Mucosa of gallbladder (tissue), 1 donor: ENCODE measurements at places on chromosomes 2 and 18.
A peak's percentile ranks its signal among the peaks of the same experiment; 100 is the strongest.

DNA sequence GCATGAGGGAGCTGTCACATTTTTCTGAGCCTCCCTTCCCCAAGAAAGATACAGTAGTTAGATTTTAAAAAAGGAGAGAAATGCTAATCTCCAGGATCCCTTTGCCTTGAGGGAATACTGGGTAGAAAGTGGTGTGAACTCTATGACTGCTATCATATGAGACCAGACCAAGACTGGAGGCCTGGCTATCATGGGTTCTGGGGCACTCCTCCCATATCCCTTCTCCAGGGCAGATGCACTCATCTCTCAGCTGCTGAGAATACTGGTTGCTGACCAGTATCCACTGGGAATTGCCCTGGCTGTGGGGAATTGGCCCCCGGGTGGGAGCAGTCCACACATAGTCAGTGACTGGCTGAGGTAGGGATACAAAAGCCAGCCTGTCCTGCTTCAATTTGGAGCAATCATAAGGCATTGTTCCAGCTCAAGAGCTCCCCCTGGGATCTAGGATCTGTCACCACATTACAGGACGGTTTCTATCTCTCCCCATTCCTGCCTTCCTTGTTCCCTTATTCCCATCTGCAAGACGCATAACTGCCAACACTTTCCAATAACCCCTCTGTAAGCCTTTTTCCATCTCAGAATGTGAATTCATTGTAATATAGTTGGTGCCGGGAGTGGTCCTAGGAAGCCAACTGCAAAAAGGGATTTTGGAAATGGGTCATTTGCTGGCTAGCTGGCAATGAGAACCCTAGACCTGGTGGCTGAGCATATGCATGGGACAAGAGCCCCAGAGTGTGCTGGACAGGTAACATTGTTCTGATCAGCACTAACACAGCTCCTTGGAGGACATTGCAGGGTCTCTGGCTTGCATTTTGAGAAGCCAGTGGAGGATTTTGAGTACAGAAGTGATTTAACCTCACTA is 35.4 kb upstream of the REEP1 start:
- DNase-seq: peak; percentile 54

DNA sequence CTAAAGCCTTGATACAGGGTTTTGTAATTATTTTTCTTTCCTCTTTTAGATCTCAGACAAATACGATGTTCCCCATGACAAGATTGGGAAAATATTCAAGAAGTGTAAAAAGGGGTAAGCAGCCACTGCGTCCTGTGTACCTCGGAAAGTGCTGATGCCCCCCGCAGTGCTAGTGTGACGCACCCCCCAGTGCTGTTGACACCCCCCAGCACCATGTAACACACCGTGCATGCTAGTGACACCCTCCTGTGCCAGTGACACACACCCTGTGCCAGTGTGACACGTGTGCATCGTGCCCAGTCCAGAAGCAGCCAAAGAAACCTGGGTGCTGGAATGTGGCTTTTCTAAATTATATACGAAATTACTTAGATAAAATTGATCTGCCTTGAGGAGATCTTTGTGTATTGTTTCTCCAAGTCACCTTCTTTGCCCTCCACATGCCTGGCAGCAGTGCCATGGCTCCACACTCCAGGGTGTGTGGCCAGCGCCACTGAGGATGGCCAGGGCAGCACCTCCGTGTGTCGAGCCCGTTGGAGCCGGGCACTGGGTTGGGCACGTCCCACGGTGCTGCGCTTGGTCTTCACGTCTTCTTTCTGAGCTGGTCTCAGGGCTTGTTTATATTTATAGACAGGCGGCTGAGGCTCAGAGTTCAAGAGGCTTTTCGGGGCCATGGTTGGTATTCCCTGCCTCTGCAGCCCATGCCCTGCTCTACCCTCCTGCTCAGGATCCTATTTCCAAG is 44.3 kb upstream of the KLF11 start:
- DNase-seq: no peak

DNA sequence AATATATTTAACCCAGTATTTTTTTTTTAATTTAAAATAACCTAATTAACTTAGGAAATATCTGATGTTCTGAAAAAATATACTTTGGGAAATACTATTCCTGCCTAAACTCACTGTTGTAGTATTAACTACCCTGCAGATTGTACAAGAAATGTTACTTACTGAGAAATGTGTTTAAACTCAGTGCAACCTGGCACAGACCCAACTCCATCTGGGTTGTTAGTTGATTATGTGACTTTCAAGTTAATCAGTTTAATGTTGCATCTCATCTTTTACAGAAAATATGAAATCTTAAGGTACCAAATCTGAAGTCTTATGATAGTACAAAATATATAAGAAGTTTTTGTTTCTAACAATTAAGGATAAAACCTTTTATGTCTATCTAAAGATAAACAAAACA is 27.3 kb downstream of the VAPA start:
- no peak for DNase-seq

DNA sequence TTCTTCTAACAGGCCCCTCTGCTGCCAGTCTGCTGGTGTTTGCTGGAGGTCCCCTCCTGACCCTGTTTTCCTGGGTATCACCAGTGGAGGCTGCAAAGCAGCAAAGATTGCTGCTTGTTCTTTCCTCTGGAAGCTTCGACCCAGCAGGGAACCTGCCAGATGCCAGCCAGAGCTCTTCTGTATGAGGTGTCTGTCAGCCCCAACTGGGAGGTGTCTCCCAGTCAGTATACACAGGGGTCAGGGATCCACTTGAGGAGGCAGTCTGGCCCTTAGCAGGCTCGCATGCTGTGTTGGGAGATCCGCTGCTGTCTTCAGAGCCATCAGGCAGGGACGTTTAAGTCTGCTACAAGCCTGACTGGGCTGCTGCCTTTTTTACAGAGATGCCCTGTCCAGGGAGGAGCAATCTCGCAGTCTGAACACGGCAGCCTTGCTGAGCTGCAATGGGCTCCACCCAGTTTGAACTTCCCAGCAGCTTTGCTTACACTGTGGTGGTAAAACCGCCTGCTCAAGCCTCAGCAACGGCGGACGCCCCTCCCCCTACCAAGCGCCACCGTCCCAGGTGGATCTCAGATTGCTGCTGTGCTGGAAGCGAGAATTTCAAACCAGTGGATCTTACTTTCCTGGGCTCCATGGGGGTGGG is 29.9 kb downstream of the CHCHD5 start:
- DNase-seq: no peak

- no peak for DNase-seq
These were observed 57.4 kb downstream of the CCBE1 start for GRCh38 chr18:59639821-59640220.

GRCh38 chr18:3649633-3650426 is 199.9 kb downstream of the TGIF1 start:
- DNase-seq: no peak

DNA sequence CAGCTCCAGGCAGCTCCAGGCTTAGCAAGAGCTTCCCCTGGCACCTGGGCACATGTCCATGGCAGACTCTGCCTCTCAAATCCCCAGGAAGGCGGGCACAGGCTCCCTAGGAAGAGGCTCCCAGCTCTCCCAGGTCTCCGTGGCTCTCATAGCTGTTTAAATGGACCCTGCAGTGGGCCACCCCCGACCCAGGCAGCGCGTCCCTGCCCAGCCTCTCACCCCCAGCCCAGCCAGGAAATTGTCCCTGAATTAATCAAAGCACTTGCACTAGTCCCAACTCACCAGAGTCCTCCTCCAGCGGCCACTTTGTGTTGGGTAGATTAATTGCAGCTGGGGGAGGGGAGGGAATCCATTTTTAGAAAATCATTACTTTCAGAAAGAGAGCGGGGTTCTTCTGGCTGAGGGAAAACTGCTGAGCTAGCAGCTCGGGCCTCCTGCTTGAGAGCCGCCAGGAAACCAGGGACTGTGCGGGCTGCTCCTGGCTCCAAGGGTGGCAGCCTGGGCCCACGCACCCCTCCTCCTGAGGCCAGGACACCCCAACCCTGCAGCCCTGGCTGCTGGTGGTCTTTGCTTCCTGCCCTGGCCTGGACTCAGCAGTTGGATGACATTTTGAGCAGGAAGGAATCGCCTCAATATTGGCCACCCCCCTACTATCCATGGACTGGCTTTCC is 36.0 kb downstream of the SMAD7 start:
- DNase-seq: no peak

DNA sequence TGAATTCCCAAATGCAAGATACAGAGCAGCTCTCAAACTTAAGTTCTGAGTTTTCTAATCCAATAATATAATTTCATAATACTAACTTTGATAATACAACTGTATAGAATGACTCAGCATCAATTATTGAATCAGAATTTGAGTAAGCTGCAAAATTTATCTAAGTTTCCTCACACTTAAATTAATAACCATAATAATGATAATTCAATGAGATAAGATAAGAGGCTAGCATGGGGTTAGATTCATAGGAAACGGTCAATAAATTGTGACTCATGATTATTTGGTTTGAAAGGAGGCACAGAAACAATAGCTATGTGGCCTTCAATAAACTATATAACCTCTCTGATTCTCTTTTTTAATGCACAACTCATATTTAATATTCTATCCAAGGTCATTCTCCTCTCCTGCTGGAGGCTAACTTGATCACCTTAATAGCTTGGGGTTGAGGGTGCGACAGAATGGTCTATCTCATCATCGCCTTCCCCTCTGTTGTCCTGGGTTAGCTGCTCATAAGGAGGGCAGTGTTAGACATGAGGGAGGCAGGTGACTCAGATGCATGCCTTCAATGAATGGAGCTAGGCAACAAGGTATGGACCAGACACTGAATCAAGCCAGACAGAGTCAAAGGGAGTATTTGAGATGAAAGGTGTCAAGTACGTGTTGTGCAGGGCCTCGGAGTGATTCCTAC is 36.2 kb upstream of the BMP10 start:
- DNase-seq: peak; percentile 32

GRCh38 chr2:48126162-48126561 is 219.9 kb upstream of the FBXO11 start:
- no peak for DNase-seq

GRCh38 chr2:196677404-196677803 is 37.9 kb downstream of the CCDC150 start:
- DNase-seq: no peak

DNA sequence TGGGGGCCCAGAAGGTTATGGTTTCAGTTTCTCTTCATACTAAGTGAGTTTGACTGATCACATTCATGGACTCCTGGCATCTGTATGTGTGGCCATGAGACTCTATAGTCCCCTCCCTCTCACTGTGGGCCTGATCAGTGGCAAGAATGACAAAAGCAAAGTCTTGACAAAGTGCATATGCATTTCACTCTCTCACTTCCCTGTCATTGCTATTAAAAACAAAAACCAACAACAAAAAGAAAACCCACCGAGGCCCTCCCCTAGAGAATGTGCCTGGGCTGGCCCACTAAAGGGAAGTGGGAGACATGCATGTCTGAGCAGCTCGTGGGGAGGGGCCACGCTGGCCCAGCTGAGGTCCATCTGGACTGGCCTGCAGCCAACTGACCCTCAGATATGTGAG is 600.1 kb upstream of the RAB6C start:
- no peak for DNase-seq

DNA sequence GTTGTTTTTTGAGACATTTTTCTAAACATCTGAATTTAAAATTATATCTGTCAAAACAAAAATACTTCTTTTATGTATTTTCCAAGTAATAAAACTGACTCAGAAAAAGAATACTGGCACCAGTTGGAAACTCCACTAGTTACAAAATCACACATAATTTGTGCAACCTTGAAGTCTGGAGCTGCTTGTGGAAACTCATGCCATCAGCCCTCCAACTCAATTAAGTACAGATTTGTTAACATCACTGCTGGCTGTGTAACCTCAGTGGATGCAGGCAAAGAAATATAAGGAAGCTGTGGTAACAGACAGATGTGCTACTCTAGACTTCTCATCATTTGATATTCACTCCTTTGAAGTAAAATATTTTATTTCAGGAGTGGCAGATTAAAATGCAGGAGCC is 30.0 kb upstream of the RAPH1 start:
- no peak for DNase-seq

- DNase-seq: no peak
These were observed 47.4 kb upstream of the ANKRD44 start for GRCh38 chr2:197357986-197358385.

- DNase-seq: no peak
These were observed 297.4 kb downstream of the CDH2 start for GRCh38 chr18:27879540-27879939.

GRCh38 chr2:102424754-102425153 is 1.8 kb downstream of the IL18RAP start:
- DNase-seq: no peak

DNA sequence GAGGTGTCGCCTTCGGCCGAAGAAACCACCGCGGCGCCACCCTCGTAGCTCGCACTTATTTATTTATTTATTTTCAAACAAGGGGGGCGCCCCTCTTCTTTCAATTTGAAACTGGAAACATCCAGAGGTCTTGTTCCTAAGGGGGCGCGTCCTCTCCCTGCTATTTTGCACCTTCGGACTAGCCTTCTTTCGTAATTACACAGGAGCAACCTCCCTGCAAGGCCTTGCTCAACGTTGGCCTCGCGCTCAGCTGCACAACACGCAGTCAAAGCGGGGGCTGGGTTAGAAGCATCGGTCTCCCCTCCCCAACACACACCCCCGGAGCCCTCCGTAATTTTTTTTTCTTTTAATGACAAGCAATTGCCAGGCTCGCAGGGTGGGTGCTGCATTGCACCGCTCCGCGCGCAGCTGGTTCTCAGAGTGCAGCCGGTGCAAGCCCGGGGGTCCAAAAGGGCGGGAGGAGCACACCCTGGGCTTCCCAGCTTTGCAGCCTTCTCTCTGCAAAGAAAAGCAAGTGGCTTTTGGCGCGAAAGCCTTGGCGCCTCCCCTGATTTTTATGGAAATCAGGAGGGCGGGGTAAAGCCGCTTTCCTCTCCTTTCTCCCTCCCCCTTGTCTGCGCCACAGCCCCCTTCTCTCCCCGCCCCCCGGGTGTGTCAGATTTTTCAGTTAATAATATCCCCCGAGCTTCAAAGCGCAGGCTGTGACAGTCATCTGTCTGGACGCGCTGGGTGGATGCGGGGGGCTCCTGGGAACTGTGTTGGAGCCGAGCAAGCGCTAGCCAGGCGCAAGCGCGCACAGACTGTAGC is at the start of gene MYCN:
MYCN (plus strand) TSS at position 697 of the 807 bp plus-strand sequence. CDS start 1,515 bp downstream, outside the sequence.
- peak; percentile 47 for DNase-seq

- DNase-seq: no peak
These were observed 46.6 kb downstream of the BCL2L11 start for GRCh38 chr2:111167076-111167862.

DNA sequence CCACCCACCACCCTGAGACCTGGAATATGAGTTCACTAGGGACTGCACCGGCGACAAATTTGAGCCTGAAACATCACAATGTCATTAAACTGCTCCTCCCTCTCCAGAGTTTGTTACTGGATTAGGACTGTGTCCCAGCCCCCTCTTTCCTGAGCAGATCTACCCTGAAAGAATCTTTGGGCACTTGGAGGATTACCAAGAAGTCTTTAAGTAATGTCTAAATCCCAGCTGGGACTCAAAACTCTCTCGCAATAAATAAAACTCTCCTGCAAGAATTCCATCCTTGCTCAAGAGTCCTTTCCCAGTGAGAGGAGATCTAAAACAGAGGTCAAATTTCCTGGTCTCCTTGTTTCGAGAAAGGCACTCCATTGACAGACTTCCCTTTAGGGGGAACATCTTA is 20.9 kb downstream of the GKN2 start:
- DNase-seq: no peak
